ENCODE measurements at places on chromosomes 1 and 21.

GRCh38 chr1:64269558-64269884 lies 66.1 kb downstream of the UBE2U start:
- DNase-seq: no peak

- no peak for DNase-seq
Observed at GRCh38 chr1:8970870-8971337, 25.2 kb downstream of the CA6 start.

DNA sequence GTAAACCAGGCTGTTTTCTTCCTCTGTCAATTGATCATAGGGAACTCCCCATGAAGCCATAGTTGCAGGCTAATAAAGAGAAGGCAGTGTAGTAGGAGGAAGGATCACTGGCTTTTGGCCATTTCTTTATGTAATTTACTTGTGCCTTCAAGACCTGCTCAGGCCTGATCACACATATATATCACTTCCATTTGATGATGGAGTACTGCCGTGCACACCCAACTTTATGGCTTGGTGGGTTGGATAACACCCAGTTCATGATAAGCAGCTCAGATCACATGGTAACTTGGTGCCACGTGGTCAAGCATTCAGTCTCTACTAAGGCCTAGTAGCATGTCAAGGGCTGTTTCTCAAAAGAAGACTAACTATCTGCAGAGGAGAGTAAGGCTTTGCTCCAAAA lies 4.1 kb downstream of the MROH9 start:
- no peak for DNase-seq

- no peak for DNase-seq
Observed at GRCh38 chr1:157624471-157624870, 26.6 kb upstream of the FCRL4 start.

DNA sequence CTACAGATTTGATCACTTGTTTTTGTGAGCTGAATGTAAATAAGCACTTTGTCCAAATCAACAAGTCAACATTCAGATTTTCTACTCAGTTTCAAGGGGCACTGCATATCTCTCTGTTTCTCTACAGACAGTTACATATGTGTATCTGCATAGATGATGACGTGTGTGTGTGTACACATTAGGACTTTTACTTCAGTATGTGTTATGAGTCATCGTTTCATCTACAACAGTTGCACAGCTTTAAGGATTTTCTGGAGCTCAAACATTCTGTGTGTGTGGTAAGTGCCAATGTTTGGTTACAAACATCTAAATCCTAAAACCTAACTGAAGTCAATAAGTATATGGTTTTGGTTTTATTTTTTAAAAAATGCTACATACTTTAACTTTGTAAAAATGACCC lies 494.5 kb upstream of the PBX1 start:
- no peak for DNase-seq

DNA sequence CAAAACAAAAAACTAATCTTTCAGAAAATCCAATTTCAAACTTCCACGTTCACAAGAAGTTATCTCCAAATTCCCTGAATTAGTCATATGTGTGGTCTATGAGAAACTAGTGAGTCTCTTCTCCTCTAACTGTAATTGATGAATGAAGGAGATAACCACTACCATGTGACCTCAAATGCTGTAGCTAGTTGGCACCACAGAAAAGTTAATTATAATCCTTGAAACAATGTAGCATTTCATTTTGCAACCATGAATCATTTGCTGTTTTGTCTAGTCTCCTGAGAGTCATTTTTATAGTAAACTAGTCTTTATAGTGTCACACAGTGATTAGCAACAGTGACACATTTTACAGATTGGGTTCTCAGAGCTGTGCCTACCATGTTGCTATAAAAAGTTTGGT lies 287.5 kb downstream of the LRRIQ3 start:
- peak; percentile 7 for DNase-seq

- DNase-seq: no peak
Observed at GRCh38 chr1:85268801-85269585, 7.4 kb downstream of the BCL10 start.

DNA sequence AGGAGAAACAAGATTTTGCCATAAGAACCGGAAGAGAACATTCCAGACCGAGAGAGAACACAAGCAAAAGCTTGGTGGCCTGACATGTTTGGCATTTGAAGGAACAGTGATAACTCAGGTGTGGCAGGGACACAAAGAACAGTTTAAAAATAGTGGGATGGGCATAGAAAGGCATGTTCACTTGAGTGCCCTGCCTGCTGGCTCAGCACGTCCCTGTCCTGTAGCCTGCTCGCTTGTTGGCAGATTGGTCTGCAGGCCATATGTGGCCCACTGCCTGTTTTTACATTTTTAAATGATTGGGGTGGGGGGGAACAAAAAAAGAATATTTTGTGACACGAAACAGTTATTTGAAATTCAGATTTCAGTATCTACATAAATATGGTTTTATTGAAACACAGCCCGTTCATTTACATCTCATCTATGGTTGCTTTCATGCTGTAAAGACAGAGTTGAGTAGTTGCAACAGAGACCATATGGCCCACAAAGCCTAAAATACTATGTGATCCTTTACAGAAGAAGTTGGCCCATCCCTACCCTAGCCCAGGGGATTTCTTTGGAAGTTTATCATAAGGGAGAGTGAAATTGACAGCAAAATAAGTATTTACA lies 100.7 kb downstream of the RGL1 start:
- no peak for DNase-seq

GRCh38 chr1:29439615-29440014 lies 203.3 kb downstream of the PTPRU start:
- DNase-seq: no peak

DNA sequence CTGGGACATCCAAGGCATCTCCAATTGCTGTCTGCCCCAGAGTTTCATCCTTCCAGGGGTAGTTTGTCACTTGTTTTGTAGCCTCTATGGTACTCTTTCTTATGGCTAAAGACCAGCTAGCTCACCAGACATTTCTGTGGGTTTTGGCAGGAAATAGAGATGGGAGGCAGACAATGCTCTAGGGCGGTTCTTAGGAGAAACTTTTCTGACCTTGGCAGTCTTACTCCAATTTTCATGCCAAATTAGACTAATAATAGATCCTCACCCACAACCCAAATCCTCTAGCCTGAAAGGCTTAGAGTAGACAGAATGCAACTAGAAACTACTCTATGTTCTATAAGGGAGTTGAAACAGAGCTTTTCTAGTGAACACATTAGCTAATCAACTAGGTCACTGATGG lies 69.8 kb downstream of the LRIG2 start:
- DNase-seq: peak; percentile 64

GRCh38 chr1:95742591-95743089 lies 508.6 kb downstream of the RWDD3 start:
- peak; percentile 37 for DNase-seq

DNA sequence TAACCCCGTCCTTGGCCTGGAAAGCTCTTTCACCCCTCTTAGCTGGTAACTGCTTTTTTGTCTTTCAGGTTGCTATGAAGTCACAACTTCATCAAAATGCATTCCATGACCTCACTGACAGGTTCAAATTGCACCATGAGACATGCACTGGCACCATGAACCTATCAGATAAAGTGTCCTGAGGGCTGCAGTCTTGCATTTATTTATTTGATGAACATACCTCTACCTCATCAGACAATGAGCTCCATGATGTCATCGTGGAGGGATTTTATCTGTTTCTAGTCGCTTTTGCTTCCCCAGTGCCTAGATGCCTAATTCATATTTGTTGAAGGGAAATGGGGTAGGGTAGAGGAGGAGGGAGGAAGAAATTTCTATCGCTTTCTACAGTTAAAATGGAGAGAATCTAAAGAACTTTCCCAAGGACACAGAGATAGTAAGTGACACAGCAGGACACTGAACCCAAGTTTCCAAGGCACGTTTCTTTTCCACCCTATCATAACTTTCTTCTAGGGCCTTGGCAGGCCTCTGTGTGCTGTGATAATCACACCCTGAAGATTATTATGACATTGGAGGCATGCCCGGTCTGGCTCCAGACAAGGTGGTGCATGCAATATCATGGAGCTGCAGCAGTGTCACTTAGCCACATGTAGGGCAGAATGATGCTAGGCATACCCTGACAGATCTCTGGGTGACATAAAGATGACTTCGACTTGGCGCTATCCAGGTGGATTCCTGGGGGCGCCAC lies 69.5 kb downstream of the CD58 start:
- no peak for DNase-seq

- DNase-seq: peak; percentile 49
Observed at GRCh38 chr1:210233216-210233494, 559 bp downstream of the SERTAD4 start.

DNA sequence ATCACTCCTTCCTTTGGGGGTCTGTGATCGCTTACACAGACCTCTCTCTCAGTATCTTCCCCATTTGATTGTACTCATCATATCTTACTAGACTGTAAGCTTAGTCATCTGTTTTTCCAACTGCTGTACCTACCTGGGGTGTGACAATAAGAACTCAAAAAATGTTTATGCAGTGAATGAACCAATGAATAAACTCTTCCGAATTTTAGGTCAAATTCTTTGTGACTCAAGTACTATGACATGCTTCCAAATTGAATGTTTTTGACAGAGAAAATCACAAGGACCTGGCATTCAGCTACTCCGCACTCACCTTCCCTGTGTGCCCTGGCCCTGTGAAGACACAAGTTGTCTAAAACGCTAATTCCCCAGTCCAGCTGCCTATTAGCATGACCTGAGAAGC lies 42.1 kb downstream of the TMCO4 start:
- DNase-seq: no peak

DNA sequence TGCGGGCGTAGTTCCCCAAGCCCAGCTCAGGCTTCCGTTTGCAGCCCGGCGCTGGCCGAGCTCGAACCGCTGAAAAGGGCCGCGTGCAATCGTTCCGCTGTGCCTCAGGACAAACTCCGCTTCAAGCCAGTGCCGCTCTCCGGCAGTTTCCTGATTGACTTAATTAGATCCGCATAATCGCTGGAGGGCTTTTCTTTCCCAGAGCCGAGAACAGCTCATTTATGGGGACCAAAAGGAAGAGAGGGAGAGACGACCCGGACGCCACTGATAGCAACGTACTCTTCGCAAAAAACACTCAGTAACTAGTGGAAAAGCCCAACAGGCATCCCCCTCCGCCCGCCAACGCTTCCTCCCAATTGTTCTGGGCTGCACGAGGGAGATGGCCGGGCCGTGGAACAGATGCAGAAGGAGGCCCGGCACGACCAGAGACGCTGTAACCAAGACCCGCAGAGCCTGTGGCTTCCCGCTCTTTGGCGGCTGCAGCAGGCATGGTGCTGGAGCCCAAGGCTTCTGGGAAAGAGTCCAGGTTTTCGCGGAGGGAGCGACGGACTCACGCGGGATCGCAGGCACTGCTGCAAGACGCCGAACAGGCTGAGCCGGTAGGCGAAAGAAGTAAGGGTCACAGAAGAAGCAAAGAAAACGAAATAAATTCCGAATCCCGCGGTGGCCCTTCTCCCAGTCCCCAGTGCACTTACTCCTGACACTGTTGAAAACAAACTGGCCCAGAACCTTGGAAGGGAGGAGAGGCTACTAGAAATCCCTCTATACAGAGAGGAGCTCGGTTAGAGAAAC lies 3.6 kb upstream of the FOXD2 start:
- DNase-seq: peak; percentile 62

DNA sequence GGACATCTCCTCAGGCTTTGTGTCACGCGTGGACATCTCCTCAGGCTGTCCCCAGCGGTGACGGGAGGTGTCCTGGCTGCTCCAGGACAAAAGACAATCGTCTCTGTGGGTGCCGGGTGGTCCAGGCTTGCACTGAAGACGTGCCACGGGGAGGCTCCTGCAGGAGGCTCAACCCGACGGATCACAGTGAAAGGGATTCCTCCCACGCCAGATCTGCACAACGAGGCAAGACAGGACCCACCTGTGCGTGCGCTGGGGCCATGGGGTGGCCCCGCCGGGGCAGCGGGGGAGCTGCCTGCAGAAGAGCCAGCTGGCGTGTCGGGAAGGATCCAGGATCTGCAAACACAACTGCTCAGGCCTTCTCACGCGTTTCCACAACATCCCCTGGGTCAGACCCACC lies 18.8 kb upstream of the ARHGEF16 start:
- DNase-seq: no peak

DNA sequence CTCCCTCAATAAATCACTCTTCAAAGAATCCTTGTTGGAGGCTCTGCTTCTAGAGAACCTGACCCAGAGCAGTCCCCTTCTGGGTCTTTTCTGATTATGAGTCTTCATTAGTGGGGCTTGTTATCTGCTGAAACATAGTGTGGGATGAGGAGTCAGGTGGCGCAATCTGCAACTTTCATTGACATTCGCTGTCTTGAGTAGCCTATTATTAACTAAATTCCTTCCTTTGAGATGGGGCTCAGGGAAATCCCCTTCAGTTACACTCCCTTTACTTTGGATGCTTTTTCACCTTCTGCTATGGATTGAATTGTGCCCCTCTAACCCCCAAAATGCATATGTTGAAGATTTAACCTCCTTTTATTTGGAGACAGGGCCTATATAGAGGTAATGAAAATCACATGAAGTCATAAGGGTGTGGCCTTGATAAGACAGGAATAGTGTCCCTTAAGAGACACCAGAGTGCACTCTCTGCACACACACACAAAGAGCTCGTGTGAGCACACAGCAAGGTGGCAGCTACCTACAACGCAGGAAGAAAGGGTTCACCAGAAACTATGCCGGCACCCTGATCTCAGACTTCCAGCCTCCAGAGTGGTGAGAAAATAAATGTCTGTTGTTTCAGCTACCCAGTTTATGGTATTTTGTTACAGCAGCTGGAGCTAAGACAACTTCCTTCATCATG lies 19.5 kb downstream of the DIO1 start:
- no peak for DNase-seq

DNA sequence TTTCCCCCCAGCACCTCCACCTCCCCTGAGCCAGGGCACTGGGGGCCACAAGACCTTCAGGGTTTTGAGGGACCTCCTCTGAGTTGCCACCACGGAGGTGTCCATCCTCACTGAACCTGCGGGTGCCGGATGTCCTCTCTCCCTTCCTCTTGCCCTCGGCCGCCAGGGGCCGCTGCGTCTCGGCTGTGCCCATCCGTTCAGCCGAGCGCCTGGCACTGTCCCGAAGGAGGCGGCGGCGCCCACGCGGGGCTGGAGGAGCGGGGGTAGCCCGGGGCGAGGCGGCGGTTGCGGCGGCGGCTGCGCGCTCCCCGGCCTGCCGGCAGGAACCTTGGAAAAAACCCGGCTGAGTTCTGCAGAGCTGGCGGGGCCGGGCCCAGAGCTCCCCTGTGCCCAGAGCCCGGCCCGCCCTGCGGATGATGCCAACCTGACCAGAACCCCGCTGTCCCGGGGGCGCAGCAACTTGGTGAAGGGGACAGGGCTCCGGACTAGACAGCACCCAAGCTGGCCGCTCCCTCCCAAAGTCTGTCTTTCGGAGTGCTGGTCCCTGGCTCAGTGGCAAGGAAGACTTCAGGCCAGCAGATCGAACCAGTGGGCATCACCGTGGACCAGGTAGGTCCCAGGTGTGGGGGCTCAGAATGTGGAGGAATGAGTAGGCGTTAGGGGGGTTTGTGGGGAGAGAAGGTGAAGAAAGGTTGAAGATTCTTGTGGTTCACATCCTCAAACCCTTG lies 3.7 kb upstream of the PPM1J start:
- peak; percentile 93 for DNase-seq

GRCh38 chr1:17274186-17275170 lies 25.6 kb downstream of the PADI3 start:
- DNase-seq: peak; percentile 84

- no peak for DNase-seq
Observed at GRCh38 chr1:196891251-196891650, 3.4 kb downstream of the CFHR4 start.

- DNase-seq: no peak
Observed at GRCh38 chr1:234373959-234374254, 651 bp downstream of the COA6 start.

GRCh38 chr1:211942583-211942982 lies 92.8 kb downstream of the INTS7 start:
- DNase-seq: no peak

GRCh38 chr1:226154593-226154992 lies 31.9 kb downstream of the ACBD3 start:
- no peak for DNase-seq
